ENCODE measurements at places on chromosomes 12 and 14.
A peak's percentile ranks its signal among the peaks of the same experiment; 100 is the strongest.

GRCh38 chr14:34436118-34436905 is 25.7 kb downstream of the SPTSSA start:
- DNase-seq: peak; percentile 18

- DNase-seq: no peak
Observed at GRCh38 chr14:76697246-76697905, 63.9 kb upstream of the VASH1 start.

- peak; percentile 100 for DNase-seq
Observed at GRCh38 chr14:94342334-94342934, 19.3 kb upstream of the SERPINA6 start.

GRCh38 chr14:82766996-82767395 is 1233.3 kb upstream of the SEL1L start:
- no peak for DNase-seq

GRCh38 chr12:111298582-111299436 is 70.1 kb downstream of the PHETA1 start:
- peak; percentile 40 for DNase-seq
